HT-29 (cell line): ENCODE measurements at places on chromosomes 5 and 9.

GRCh38 chr9:16243798-16244197, 626.7 kb downstream of the BNC2 start:
- peak; percentile 19 for DNase-seq

DNA sequence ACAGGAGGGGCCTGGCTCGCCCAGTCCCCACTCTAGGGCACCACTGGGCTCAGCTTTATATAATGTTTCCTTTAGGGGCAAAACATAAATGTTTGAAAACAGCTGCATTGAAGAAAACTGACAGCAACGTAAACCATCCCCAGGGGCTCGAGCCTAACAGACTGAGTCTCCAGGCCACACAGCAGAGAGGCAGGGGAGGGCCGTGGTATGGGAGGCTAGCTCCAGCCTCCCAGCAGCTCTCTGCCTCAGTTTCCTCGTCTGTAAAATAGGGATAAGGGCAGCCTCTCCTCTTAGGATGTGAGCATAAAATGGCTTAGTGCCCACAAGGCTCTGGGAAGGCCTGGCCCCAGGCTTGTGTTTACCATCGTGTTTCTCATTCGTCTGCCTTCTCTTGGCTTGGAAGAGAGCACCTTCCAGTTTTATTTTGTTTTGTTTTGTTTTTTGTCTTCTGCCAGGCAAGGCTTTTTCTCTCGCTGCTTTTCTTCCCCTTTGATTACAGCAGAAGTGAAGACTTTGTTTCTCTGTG, 2.7 kb downstream of the ANKRD33B start:
- DNase-seq = no peak

- peak; percentile 49 for DNase-seq
Observed at GRCh38 chr5:58012102-58012501, 447.8 kb downstream of the PLK2 start.

DNA sequence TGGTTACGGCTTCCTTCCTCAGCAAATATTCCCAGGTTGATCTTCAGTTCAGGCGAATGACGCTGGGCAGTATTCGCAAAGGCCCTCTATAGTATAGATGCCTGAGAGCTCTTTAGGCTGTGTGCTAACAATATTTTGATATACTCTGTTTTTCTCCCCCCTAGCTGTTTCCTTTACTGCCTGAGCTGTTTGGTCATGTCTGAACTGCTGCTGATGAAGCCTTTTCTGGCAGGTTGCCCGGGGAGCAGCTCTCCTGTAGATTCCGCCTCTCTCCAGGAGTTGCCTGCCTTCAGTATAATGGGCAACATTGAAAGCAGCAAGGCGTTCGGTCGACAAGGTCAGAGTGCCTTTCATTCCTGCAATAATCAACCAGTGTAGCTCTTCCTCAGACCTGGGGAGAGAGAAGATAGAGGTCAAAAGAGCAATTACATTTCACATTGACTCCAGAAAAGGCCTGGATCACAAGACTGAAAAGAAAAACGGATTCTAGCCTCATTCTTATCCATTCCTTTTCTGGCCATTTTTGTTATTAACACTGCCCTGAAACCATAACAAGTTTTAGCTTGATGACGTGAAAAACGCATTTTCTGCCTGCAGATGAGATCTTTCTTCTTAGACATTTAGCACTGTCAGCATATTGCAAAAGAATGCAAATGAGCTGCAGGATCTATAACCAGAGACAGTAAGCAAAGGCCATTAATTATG, 60.1 kb upstream of the ZNF608 start:
- peak; percentile 86 for DNase-seq

DNA sequence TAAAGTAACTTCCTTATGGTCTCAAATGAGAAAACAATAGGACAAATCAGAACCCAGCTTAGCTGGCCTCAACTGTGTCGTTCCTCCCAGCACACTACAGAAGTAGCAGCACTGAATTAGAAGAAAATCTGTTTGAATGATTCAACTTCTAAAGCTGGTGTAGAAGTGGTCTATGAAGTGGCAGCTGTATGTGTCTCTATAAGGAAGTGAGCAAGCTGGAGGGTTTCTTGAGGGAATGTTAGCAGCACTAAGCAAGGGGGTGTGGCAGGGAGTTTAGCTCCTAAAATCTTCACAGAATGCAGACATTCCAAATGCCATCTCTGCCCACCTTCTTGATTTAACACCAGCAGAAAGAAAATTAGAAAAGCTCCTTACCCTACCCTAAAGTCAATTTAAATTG, 4.1 kb downstream of the KLF9 start:
- no peak for DNase-seq

- peak; percentile 56 for DNase-seq
Observed at GRCh38 chr5:174317256-174317894, 271.9 kb downstream of the NSG2 start.

DNA sequence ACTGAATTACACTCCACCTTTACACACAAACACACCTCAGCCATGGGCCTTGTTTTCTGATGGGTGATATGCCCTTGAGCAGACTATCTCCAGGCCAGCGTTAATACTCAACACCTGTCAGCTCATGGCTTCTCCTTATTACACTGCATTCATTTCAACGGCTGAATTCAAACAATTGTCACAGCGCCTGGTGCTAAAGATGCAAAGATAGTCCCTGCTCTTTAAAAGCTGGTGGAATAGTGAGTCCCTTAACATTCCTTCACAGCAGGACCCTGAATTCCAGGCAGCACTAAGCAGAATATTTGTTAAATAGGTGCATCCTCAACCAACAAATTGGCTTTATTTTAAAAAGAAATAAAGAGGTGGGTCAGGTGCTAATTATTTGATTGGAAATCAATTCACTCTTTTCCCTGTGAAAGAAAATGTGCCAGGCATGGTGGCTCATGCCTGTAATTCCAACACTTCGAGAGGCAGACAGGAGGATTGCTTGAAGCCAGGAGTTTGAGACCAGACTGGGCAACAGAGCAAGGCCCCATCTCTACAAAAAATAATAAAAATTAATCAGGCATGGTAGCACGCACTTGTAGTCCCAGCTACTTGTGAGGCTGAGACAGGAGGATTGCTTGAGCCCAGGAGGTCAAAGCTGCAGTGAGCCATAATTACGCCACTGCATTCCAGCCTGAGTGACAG, 155.7 kb upstream of the EFNA5 start:
- no peak for DNase-seq

GRCh38 chr5:31530541-31531265, 1.2 kb downstream of the DROSHA start:
- DNase-seq = peak; percentile 56

GRCh38 chr9:120236596-120236995, 343.4 kb downstream of the CDK5RAP2 start:
- no peak for DNase-seq

DNA sequence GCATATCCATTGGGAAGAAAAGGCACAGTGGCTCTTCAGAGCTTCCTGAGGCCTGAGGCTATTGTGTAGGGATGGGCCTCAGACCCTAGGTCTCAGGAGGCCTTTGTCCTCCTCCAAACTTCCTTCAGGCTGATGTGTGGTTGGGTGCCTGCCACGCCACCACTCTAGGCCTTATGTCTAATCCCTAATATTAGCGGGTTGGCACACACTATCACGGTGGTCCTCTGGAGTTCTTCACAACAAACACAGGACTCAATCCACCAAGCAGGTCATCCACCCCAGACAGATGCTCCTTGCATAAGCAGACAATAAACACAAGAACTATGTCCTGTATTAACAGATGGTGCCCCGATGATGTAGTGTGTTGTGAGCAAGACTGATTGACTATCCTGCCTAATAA, 31.0 kb upstream of the FSTL4 start:
- DNase-seq = no peak

- no peak for DNase-seq
Observed at GRCh38 chr9:134837529-134837928, 43.1 kb upstream of the FCN2 start.

DNA sequence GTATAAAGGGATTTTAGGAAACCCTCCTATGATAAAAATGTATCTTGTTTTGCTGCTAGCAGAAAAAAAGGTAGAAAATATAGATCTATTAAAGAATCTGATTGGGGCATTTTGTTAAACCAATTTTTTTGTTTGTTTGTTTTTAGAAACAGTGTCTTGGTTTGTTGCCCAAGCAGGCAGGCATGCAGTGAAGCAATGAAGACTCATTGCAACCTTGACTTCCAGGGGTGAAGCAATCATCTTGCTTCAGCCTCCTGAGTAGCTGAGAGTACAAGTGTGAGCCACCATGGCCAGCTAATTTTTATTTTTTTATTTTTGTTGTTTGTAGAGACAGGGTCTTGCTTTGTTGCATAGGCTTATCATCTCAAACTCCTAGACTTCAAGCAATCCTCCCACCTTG, 755.8 kb upstream of the EDIL3 start:
- no peak for DNase-seq

DNA sequence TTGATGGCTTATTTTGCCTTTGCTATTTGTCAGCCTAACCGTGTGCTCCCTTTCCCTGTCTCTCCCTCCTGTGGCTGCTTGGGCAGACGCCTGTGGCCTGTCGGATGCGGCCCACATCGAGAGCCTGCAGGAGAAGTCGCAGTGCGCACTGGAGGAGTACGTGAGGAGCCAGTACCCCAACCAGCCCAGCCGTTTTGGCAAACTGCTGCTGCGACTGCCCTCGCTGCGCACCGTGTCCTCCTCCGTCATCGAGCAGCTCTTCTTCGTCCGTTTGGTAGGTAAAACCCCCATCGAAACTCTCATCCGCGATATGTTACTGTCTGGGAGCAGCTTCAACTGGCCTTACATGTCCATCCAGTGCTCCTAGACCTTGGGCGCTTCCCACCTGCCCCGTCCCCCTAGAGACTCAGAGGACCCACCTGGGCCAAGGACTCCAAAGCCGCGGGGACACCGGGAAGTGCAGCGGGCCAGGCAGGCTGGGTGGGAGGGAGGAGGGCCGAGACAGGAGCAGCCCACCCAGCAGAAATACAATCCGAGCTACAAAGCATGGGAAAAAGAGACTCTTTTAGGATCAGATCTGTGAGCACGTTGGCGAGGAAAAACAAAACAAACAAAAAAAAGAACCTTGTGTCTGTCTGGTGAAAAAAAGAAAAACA, 10.6 kb downstream of the NR2F1 start:
- DNase-seq = no peak

- DNase-seq = peak; percentile 31
Observed at GRCh38 chr5:172059661-172060100, 53.2 kb upstream of the FBXW11 start.

DNA sequence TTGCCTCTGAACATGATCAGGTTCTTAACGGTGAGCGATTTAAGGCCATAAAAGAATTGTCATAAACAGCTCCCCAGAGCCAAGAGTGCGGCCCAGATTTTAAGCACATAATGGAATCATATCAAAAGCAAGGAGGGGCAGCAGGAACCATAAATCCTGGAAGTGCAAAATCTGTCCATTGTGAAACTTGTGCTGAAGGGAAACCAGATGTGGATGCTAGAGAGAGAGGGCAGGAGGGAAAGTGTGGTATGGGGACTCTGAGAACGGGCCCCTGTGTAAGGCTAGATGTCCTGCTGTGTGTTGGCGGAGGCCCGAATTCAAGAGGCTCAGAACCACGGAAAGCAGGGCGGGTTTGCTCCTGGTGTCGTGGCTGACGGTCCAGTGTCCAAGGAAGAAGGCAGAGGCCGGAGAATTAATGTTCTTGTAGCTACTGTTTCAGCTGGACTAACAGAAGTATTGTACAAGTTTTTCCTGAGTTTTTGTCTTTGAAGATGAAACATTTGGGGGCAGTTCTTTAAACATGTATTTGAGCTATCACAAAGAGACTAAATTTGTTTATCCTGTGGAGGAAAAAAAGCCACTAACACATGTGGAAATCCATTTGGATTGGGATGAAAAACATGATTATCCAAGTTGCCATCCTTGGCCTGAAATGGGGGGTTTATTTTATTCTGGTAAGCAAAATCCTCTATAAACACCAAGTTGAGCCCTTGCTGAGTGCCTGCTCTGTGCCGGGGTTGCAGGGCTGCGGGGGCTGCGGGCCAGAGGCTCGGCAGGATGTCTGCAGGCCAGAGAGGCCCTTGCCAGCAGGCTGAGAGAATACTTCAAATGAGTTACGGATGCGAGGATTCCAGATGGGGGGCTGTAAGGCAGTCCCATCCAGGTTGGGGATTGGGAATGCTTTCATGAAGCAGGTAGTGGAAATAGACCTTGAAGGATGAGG, 9.2 kb upstream of the CXCL14 start:
- DNase-seq = no peak

- DNase-seq = no peak
Observed at GRCh38 chr5:97078958-97079743, 63.3 kb downstream of the LIX1 start.

- no peak for DNase-seq
Observed at GRCh38 chr5:139354186-139354585, 12.5 kb downstream of the PAIP2 start.
